ENCODE measurements at places on chromosomes 16 and 17. TPM values are rescaled to one million over a fixed set of nuclear protein-coding genes. Genes with fewer than 3 reads are reported as not detected.

- H3K27ac ChIP-seq, result no peak overlapping the region
- no peaks in the 10 kb centered on the region for H3K4me1 ChIP-seq
- DNase-seq, result no peak
- H3K36me3 ChIP-seq, result no peaks in the 10 kb centered on the region
These were observed 69.9 kb upstream of the GRIN2A start for GRCh38 chr16:10252155-10252554.

- H3K27me3 ChIP-seq, result no peaks in the 10 kb centered on the region
- peak overlapping the region; percentile 74 for H3K4me3 ChIP-seq
- no peak for DNase-seq
- H3K27ac ChIP-seq, result peak overlapping the region; percentile 82
- H3K36me3 ChIP-seq, result no peaks in the 10 kb centered on the region
These were observed 7.8 kb upstream of the PDP2 start for GRCh38 chr16:66872559-66872942.

GRCh38 chr16:8183176-8184099, 406.9 kb downstream of the TMEM114 start:
- no peaks in the 10 kb centered on the region for H3K4me1 ChIP-seq

GRCh38 chr16:86018071-86018470, 119.1 kb downstream of the IRF8 start:
- H3K4me1 ChIP-seq, result peaks cover 7% of the 10 kb centered on the region
- peaks cover 12% of the 10 kb centered on the region for H3K27me3 ChIP-seq
- no peak for DNase-seq

GRCh38 chr16:3009568-3010390, 2.9 kb upstream of the CLDN9 start:
- H3K4me1 ChIP-seq, result peaks cover 10% of the 10 kb centered on the region
- H3K27ac ChIP-seq, result no peak overlapping the region
- H3K36me3 ChIP-seq, result no peaks in the 10 kb centered on the region
- no peak for DNase-seq

Gene IFT20
- 55.3 TPM for total RNA-seq

GRCh38 chr17:63783522-63783921, 9.6 kb downstream of the DDX42 start:
- H3K4me3 ChIP-seq, result no peak overlapping the region
- H3K27ac ChIP-seq, result no peak overlapping the region
- peaks cover 23% of the 10 kb centered on the region for H3K4me1 ChIP-seq

DNA sequence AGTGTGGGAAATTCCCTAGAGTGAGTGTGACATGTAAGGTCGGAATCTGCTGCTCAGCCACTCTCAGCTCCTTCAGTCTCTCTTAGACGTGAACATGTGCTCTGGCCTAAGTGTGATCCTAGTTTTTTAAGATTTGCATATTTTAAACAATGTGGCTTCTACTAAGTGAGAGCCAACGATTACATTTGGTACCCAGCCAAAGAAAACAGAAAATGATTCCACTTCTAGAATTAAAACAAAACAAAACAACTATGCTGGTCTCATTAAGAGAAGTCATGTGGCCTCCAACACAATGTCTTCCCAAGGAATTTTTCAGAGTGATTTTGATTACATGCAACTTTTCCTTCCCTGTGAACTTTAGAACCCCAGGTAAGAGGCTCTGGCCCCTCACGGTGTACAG, 10.1 kb downstream of the TMEM238L start:
- no peak overlapping the region for H3K27ac ChIP-seq
- no peak overlapping the region for H3K4me3 ChIP-seq
- no peaks in the 10 kb centered on the region for H3K4me1 ChIP-seq
- no peaks in the 10 kb centered on the region for H3K36me3 ChIP-seq
- DNase-seq, result no peak
- H3K27me3 ChIP-seq, result no peaks in the 10 kb centered on the region

- peaks cover 2% of the 10 kb centered on the region for H3K27me3 ChIP-seq
- no peak overlapping the region for H3K4me3 ChIP-seq
- H3K27ac ChIP-seq, result no peak overlapping the region
- H3K36me3 ChIP-seq, result peaks cover 3% of the 10 kb centered on the region
- DNase-seq, result no peak
These were observed 51.3 kb upstream of the FBXO47 start for GRCh38 chr17:39018267-39019134.

DNA sequence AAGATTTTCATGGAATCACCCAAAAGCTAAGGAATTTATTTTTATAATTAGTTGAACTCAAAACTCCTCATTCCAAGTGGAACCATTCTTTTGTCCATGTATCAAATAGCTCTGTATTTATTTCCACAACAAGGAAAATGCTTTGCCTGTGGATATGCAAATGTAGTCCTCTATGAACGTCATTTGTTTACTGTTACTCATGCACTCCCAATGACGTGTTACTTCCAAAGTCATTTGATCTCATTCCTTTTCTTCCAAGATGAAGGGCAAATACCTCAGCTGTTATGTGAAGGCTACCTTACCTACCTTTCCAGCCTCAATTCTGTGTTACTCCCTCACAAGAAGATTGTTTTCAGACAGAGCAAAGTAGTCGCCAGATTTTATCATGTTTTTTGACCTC, 83.7 kb downstream of the ITFG1 start:
- H3K4me1 ChIP-seq, result peaks cover 2% of the 10 kb centered on the region
- H3K27me3 ChIP-seq, result no peaks in the 10 kb centered on the region
- peaks cover 11% of the 10 kb centered on the region for H3K36me3 ChIP-seq
- no peak for DNase-seq

- H3K4me3 ChIP-seq, result no peak overlapping the region
- H3K4me1 ChIP-seq, result no peaks in the 10 kb centered on the region
- H3K27me3 ChIP-seq, result no peaks in the 10 kb centered on the region
- H3K27ac ChIP-seq, result no peak overlapping the region
- DNase-seq, result no peak
These were observed 151.2 kb downstream of the TANC2 start for GRCh38 chr17:63116967-63117830.

DNA sequence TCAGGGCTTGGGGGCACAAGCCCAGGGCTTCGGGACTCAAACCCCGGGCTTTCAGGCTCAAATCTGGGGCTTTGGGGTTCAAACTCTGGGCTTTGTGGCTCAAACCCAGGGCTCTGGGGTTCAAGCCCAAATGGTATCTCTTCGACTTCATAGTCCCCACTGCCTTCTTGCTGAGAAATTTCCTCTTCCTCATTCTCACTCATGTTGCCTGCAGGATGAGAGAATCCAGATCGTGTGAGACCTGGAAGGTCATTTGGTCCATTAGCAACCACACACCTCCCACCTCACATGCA, 576 bp downstream of the ZNF768 start:
- peak overlapping the region; percentile 79 for H3K4me3 ChIP-seq
- peak overlapping the region; percentile 77 for H3K27ac ChIP-seq
- H3K36me3 ChIP-seq, result peaks cover 3% of the 10 kb centered on the region
- H3K4me1 ChIP-seq, result peaks cover 19% of the 10 kb centered on the region

DNA sequence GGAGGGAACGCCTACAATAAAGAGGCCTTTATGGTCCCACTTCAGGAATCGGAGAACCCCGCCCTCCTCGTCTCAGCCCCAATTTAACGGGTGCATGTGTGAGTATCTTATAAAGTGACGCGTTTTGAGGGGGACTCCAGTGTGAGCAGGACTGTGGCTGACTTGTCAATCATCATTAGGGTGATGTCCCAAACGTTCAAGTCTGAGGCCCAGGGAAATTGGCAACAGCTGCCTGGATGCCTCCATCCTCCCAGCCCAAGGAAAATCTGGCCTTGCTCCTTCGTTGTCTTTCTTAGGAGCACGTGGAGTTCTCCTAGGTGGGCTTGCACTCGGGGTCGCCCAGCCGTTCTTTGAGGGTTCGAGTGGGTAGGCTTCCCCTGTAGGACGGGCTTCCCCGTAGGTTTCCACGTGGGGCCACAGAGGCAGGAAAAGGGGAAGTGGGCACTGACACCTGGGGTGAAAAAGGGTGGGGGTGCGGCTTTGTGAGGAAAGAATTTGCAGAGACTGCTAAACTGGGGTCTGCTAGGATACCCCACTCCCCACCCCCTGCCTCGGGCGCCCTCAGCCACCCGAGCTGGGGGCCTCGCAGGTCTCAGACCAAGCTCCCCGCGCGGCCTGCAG, 561 bp upstream of the HERPUD1 start:
- H3K27ac ChIP-seq, result peak overlapping the region; percentile 95
- H3K4me1 ChIP-seq, result peaks cover 31% of the 10 kb centered on the region
- no peak for DNase-seq
- peaks cover 30% of the 10 kb centered on the region for H3K36me3 ChIP-seq
- no peaks in the 10 kb centered on the region for H3K27me3 ChIP-seq
- peak overlapping the region; percentile 98 for H3K4me3 ChIP-seq

Gene CTF1
- 6.0 TPM for total RNA-seq

- no peaks in the 10 kb centered on the region for H3K36me3 ChIP-seq
- no peaks in the 10 kb centered on the region for H3K4me1 ChIP-seq
- peaks cover 5% of the 10 kb centered on the region for H3K27me3 ChIP-seq
- DNase-seq, result no peak
- H3K4me3 ChIP-seq, result no peak overlapping the region
These were observed 56.1 kb upstream of the ACSF3 start for GRCh38 chr16:89037261-89038152.

Gene CNP
- 108 TPM for total RNA-seq

Gene SOX9
- total RNA-seq, result 1.9 TPM

Gene KRT9
- total RNA-seq, result not detected

GRCh38 chr16:175011-175949, 1.2 kb upstream of the HBA1 start:
- peaks cover 49% of the 10 kb centered on the region for H3K27me3 ChIP-seq
- no peaks in the 10 kb centered on the region for H3K36me3 ChIP-seq
- H3K4me1 ChIP-seq, result peaks cover 13% of the 10 kb centered on the region
- no peak overlapping the region for H3K27ac ChIP-seq

GRCh38 chr16:78890373-78890895, 710.1 kb downstream of the MAF start:
- peaks cover 4% of the 10 kb centered on the region for H3K4me1 ChIP-seq
- no peak for DNase-seq
- H3K4me3 ChIP-seq, result no peak overlapping the region
- peaks cover 7% of the 10 kb centered on the region for H3K27me3 ChIP-seq
- H3K27ac ChIP-seq, result no peak overlapping the region
- no peaks in the 10 kb centered on the region for H3K36me3 ChIP-seq

Gene MYH2
- not detected for total RNA-seq

- peaks cover 4% of the 10 kb centered on the region for H3K36me3 ChIP-seq
- H3K4me3 ChIP-seq, result no peak overlapping the region
- H3K27ac ChIP-seq, result no peak overlapping the region
- DNase-seq, result no peak
- H3K27me3 ChIP-seq, result no peaks in the 10 kb centered on the region
These were observed 105.8 kb downstream of the TANC2 start for GRCh38 chr17:63071797-63072196.

DNA sequence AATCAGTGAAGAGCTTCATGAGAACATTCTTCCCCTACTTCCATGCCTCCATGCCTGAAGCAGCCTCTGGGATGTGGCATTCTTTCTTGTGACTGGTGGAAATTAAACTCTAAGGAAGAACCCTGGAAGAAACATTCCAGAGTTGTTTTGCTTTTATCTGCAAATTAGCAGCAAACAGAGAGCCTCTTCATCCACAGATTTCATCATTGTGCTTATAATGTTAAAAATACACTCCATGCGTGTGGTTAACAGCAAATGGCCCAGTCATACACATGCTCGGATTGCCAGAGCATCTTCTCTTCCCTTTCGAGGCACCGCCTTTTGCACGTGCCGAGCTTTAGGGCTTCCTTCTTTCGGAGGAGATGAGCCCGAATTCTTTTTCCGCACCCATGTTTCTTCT, 411.3 kb downstream of the SNX29 start:
- H3K36me3 ChIP-seq, result no peaks in the 10 kb centered on the region
- DNase-seq, result no peak
- peaks cover 9% of the 10 kb centered on the region for H3K4me1 ChIP-seq
- no peaks in the 10 kb centered on the region for H3K27me3 ChIP-seq

Gene CCDC200
- total RNA-seq, result not detected

Gene CX3CL1
- 2.3 TPM for total RNA-seq

DNA sequence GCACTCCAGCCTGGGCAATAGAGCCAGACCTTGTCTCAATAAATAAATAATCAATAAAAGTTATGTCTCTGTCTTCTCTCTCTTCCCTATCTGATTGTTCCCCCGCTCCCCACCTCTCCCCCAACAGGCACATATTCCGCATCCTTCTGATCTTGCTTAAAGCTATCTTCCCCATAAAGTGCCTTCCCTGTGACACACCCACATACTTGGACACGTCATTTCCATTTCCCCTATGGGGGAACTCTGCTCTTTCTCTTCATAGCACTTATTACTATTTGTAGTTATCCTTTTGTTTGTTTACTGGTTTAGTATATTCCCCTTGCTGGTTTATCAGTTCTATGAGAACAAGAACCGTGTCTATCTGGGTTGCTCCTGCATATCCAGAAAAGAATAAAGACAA, 14.9 kb downstream of the MYO1D start:
- DNase-seq, result no peak
- no peak overlapping the region for H3K27ac ChIP-seq
- H3K4me3 ChIP-seq, result no peak overlapping the region
- H3K36me3 ChIP-seq, result no peaks in the 10 kb centered on the region
- no peaks in the 10 kb centered on the region for H3K27me3 ChIP-seq

DNA sequence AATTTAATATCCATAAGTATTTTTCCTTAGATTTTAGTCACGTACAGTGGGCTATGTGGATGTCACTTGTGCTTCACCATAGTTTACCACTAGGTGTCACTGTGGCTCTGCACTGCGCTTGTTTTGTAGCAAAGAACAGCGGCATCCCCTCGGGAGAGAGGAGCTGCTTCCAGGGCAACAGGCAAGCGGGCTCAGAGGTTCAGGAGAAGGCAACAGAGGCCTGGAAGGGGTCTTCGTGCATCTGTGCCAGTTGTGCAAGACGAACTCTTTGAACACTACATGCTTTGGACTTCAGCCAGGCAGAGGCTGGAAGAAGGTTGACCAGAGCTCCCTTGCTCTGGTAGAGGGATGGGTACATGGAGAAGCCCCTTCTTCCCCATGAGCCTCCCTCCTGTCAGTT, 20.6 kb downstream of the CYB561 start:
- peaks cover under 1% of the 10 kb centered on the region for H3K36me3 ChIP-seq
- H3K27ac ChIP-seq, result no peak overlapping the region
- no peaks in the 10 kb centered on the region for H3K27me3 ChIP-seq
- H3K4me1 ChIP-seq, result peaks cover 3% of the 10 kb centered on the region
- DNase-seq, result peak; percentile 91

- H3K36me3 ChIP-seq, result no peaks in the 10 kb centered on the region
- no peak for DNase-seq
- no peak overlapping the region for H3K27ac ChIP-seq
- H3K4me3 ChIP-seq, result no peak overlapping the region
These were observed 415.3 kb downstream of the KIF2B start for GRCh38 chr17:54237911-54238515.

- H3K4me3 ChIP-seq, result no peak overlapping the region
- no peaks in the 10 kb centered on the region for H3K4me1 ChIP-seq
- H3K27me3 ChIP-seq, result no peaks in the 10 kb centered on the region
- no peak for DNase-seq
These were observed 258.1 kb upstream of the SALL1 start for GRCh38 chr16:51409001-51409675.

All from osteocyte (in vitro differentiated cells).